Stimulated activated CD4-positive, alpha-beta T cell treated with anti-CD3 and anti-CD28 coated beads, Interleukin-15, amount 100 ng/mL, for 1 hour (primary cell): ENCODE measurements at places on chromosomes 4 and X.

GRCh38 chr4:152427981-152428380, 107.9 kb downstream of the FBXW7 start:
- DNase-seq = no peak

DNA sequence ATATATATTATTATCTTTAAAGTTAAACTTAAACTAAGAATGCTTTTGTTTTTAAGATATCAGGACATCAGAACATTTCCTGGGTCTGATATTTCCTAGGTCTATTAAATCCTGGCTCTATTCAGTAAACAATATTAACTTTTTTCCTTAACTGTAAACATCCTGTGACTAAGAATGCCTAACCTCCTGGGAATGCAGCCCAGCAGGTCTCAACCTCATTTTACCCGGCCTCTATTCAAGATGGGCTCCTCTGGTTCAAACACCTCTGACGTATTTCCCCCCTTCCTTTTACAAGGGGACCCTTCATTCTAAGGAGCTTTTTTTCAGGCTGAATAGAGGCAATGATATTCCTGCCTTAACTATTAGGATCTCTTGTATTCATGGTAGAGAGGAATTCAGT, 35.8 kb upstream of the DYNLT3 start:
- no peak for DNase-seq

DNA sequence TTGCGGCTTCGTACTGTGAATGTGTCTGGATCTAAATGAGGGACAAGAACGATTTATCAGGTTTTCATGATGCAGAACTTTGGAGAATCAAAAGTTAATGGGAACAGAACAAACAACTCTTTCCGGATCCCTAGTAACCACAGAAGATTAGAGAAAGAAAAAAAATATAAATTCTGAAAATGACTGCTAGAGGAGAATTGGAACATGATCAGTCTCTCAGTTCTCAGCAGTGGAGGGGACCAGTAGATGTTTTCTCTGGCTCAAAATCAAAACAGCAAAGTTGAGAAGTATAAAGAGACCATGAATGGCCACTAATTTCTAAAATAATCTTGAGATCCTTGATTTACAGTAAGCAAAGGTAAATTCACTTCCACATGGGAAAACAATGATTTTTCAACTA, 38.1 kb upstream of the GK2 start:
- DNase-seq = no peak

DNA sequence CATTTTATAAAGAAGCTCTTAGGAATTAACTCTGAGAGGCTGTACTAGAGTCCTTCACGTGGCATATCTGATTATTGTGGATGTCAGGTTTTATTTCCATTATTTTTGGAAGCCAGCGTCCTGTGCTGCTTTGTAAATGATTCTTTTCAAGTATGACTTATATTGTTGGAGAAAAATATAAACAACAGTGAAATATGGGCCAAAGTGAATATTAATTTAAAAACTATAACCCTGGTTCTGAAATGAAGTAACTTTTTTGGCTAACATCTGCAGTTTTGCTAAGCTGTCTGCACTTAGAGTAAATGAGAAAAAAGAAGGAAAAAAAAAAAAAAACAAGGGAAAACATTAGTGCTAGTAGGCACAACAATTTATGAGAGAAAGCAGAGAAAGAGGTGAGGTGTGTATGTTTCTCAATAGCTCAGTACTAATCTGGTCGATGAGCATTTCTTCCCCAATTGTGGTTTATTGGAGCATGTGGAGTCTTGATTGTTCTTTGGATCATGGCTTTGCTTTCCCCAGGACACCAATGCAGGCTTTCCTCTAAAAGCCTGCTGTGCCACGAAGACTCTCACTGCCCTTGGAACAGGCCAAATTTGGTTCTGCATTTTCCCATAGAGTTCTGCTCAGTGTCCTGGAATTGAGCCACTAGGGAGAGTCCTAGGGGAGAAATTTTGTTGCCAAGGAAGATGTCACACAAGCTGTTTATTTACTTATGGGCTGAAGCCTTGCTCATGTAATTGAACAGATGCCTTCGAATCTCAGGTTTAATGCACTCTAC, 273.3 kb downstream of the DKK2 start:
- DNase-seq = no peak

DNA sequence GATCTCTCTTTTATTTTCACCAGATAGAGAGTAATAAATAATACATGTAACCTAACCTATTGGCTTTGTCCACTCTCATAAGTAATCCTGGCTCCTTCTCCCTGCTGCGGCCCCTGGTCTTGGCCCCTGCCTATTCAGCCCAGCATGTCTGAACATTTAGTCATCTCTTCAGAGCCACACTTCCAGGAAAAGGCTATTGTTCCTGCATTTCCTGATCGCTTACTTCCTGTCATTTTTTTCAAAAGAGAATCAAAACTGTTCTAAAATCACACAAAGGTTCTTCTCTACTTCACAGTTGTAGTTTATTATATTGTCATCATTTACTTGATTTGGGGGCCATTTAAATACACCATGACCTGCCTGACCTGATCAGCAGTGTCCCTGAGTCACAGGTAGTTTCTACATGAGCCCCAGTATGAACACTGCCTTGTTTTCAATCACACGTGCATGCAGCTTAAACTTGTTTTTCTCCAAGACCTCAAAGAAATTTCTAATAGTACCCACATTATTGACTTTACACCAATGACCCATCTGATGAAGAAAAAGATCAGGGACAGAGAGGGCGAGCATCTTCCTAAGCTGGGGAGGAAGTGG, 47.4 kb upstream of the KDR start:
- DNase-seq = no peak

DNA sequence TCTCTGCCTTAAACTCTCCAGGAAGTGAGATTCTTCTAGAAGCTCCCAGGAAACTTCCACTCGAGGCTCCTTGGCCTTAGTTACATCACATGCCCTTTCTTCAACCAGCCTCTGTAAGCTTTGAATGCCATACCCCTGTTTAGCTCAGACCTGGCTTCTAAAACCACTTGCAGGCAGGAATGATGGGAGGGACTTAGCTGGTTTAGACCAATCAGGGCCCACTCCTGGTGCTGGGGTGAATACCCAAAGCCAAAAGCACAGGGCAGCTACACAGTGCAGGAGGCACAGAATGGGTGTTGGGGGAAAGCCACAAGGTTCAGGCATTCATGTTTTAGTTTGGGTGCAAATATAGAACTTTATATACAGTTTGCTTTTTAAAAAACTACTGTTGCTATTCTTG, 296.2 kb downstream of the FRMPD4 start:
- DNase-seq = no peak

DNA sequence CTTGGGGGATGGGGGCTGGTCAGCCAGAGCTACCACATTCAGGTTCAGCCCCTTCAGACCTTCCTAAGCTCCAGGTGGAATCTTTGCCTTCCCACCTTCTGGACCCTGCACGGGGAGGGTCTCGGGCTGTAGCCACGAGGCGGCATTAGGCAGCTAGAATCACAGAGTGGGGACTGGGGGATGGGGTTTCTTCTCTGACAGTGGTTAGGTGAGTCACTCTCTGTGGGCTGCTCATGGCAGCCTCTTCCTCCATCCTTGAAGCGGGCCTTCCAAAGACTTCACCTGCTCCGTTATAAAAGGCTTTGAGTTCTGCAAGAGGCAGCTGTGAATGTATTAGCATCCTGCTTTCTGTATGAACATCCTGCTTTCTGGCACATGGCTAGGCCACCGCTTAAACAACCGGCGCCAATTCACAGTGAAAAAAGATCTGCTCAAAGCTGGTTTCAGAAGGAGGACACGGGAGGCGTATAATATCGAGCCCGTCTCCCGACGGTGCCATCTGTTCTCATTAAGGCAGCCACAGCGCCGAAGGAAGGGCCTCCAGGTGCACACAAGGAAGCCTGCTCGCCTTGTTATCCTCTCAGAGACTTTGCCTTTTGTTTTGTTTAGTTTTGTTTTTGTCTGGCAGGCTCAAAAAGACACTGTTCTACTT, 74.3 kb upstream of the IGFBP7 start:
- no peak for DNase-seq

DNA sequence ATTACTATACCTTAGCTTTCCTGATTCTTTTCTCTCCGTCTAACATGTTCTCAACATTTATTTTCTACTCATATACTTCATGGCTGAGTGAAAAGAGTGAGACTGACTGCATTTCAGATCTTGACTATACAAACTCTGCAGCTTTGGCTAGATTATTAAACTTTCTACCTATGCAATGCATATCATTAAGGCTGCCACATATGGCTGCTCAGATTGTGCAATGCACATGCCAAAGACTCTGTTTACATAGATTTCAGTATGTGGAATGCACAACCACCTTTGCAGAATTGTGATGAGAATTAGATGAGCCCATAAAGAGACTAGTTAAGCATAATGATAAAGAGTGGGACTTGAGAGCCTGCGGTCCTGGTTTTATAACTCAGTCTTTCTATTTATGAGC, 196.5 kb downstream of the BMPR1B start:
- no peak for DNase-seq

GRCh38 chrX:45743906-45744625, 543.4 kb upstream of the DIPK2B start:
- no peak for DNase-seq

GRCh38 chr4:1741208-1741607, 19.9 kb downstream of the TACC3 start:
- no peak for DNase-seq

DNA sequence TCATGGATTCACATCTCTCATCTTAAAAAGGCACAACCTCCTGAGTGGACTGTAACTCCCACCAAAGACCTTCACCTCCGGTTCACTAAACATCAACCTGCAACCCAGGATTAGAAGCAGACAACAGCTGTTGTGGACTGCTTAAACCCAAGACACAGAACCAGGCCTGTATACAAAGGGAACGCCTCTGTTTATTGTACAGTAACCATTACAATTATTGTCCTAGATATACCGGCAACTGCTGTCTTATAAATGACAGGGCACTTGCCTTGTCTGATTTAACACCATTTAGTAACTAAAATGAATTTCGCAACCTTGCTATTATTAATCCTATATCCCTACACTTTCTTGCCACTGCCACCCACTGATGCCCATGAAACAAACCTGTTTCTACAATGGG, 22.8 kb upstream of the CSTF2 start:
- DNase-seq = no peak

GRCh38 chr4:114688059-114688458, 89.5 kb downstream of the UGT8 start:
- no peak for DNase-seq

DNA sequence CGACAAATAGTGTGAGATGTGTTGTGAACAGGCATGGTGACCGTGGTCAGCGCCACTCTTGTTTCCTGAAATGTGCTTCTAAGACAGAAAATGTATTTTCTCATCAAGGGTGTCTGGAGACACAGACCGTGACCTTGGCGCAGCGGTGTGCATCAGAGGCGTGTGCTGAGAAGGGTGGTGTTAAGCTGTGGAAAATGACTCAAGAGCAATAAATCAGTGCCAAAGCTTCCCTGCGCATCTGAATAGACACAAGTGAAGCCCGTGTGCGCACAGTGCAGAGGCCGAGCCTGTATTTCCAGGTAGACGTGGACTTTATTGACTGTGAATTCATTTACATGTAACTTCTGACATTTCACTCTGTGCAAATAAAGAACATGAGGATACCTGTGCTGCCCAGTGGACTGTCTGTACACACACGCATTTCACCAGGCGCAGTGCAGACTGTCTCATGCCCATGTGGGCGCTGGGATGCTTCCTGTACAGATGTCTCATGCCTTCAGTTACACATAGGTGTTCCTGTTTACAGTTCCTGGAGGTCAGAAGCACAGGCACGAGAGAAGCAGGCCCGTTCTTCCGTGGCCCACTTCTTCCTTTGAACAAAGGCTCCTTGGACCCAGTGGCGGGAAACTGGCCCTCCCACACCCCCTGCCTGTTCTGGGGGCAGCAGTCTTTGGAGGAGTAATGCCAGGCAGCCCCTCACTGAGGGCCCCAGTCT, 31.9 kb downstream of the NSG1 start:
- DNase-seq = no peak

DNA sequence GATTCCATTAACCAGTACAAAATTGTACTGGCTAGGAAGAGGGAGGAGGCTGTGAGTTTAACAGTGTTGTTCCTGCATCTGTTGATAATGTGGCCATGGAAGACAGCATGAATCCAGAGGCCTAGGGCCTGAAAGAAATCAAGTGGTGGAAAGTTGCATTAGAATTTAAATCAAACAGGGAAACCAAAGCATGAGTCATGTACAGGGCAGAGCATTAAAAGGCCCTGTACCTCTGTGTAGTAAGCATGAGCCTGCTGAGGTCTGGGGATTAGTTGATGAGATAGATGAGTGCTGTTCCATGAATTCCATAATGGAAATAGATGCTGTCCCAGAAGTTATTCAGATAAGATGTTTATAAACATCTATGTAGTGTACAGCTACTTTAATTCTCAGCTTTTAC, 58.3 kb downstream of the MID1IP1 start:
- no peak for DNase-seq
